SK-N-SH (cell line): ENCODE measurements at places on chromosomes 16 and 17.

DNA sequence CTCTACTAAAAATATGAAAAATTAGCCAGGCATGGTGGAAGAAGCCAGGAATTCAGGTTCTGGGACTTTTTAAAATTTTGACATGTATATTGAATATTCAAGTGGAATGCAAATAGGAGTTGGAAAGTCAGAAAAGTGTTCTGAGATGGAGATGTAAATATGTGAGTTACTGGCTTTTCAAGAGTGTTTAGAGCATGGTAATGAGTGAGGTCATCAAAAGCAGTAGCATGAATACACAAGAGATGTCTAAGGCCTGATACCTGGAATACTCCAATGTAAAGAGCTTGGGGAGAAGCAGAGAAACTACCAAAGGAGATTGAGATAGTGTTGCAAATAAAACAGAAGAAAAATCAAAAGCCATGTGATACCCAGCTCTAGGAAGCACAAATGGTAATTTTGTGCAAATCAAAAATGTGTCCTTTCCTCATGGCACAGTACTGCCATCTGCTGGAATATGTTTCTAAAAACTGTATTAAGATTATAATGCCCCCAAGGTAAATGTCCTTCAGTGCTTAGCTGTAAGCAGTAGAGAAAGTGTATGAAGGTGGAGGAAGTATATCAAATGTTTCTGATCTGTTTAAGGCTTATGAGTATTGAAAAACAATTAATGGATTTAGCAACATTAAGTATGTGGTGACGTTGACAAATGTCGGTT, 908.4 kb downstream of the KCNJ18 start:
- no peak for DNase-seq

DNA sequence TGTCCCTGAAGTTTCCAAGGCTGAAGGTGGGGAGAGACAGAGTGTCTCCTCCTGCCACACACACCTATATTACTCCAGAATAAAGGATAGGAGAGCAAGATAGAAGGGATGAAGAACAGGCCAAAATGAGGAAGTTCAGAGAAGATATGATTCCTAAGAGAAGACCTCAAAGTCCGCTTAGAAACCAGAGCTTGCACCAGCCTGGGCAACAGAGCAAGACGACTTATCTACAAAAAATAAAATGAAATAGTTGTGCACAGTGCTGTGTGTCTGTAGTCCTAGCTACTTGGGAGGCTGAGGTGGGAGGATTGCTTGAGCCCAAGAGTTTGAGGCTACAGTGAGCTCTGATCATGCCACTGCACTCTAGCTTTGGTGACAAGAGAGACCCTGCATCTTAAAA, 128.2 kb downstream of the HS3ST3B1 start:
- no peak for DNase-seq

DNA sequence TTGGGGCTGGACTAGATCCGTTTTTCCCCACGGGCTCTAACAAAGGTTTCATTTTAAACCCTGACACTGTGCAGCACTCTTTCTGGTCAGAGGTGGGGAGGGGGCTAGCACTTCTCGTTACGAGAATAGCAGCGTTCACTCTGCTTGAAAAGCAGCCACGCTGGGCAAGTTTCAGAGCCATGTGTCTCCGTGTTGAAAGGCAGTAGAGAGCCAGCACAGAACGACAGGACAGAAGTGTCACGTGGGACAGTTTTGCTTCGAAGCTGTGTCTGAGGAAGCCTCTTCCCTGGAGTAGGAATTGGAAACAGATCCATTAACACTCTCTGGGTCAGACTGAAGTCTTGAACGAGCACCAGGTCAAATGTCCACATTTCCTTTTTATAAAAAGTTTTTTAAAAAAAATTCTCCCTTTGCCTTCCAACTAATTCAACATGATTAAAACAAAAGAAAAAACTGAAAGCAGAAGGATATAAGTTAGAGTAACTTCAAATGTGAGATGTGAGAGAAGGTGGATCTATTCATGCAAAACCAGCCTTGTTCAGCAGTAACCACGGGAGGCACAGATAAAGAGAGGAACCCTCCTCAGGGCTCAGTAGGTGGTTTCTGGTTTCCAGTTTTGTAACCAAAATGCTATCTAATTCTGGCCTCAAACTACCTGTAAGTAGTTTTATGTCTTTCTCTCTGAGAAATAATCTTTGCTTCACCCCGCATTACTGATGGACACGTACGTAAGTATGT, 65.0 kb downstream of the SMG6 start:
- no peak for DNase-seq

DNA sequence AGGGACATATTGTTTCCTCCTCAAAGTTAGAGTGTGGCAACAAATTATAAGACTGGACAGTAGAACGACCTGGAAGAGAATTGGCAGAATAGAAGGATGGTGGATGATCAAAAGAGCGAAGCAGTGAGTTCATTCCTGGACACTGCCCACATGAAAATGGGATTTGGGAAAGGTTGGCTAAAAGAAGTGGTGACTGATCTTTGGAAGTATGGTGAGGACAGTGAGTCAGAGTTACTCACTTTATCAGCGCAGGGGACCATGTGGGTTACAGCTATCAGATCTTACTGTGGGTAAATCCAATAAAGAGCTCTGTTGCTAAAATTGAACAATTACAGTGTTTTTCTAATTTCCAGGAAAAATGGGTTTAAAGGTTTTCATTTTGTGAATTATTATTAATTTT, 2.7 kb upstream of the TANC2 start:
- DNase-seq = peak; percentile 42

DNA sequence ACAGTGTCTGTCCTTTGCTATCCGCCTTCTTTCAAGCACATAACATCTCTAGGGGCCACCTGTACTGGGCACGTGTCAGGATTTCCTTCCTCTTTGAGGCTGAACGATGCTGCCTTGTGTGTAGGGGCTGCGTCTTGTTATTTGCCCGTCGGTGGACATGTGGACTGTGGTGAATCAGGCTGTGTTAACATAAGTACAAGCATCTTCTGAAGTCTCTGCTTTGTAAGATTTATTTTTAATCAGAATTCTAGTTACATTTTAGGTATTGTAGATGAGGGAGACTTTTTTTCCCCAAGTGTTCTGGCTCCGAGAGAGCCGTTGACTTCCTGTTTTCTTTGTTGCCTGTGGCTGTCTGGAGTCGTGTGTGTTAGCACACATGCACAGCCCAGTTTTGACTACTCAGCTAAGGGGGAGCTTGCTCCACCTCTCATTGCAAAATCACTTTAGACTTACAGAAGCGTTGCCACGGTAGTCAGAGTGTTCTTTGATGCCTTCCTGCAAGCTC, 26.1 kb downstream of the SPG7 start:
- DNase-seq = no peak

GRCh38 chr16:8108991-8109509, 481.3 kb downstream of the TMEM114 start:
- no peak for DNase-seq

- DNase-seq = peak; percentile 19
These were observed 22.8 kb downstream of the CCDC102A start for GRCh38 chr16:57513371-57514102.
